ENCODE measurements at places on chromosomes 16 and 17.

GRCh38 chr16:79201436-79201835 is 399.1 kb downstream of the MAF start:
- DNase-seq = no peak

- no peak for DNase-seq
Observed at GRCh38 chr17:7018331-7018964, 4.4 kb upstream of the BCL6B start.

- no peak for DNase-seq
Observed at GRCh38 chr16:5571446-5571845, 473.9 kb upstream of the EEF2KMT start.

GRCh38 chr17:40098846-40099618 is 1.4 kb downstream of the NR1D1 start:
- DNase-seq = peak; percentile 100

DNA sequence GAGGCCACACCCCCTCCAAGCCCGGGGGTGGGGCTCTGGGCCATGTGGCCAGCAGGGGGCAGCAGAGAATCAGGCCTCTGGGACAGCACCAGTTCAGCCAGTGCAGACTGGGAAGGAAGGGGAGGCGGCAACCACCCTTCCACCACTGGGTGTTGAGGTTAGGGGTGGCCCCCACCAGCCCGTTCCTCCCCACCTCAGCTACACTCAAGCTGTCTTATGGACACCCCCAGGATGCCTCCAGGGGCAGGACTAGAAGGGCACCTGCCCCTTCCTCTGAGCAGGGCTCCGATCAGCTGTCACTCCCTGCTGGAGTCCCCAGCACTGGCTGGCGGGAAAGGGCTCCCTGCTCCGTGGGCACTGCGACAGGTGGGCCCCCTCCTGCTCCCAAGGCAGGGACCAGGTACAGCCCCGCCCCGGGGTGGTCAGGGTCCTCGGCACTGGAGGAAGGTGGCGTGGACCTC is 21.8 kb downstream of the KATNB1 start:
- peak; percentile 49 for DNase-seq

GRCh38 chr16:89142474-89143195 is 28.9 kb upstream of the CDH15 start:
- DNase-seq = no peak

DNA sequence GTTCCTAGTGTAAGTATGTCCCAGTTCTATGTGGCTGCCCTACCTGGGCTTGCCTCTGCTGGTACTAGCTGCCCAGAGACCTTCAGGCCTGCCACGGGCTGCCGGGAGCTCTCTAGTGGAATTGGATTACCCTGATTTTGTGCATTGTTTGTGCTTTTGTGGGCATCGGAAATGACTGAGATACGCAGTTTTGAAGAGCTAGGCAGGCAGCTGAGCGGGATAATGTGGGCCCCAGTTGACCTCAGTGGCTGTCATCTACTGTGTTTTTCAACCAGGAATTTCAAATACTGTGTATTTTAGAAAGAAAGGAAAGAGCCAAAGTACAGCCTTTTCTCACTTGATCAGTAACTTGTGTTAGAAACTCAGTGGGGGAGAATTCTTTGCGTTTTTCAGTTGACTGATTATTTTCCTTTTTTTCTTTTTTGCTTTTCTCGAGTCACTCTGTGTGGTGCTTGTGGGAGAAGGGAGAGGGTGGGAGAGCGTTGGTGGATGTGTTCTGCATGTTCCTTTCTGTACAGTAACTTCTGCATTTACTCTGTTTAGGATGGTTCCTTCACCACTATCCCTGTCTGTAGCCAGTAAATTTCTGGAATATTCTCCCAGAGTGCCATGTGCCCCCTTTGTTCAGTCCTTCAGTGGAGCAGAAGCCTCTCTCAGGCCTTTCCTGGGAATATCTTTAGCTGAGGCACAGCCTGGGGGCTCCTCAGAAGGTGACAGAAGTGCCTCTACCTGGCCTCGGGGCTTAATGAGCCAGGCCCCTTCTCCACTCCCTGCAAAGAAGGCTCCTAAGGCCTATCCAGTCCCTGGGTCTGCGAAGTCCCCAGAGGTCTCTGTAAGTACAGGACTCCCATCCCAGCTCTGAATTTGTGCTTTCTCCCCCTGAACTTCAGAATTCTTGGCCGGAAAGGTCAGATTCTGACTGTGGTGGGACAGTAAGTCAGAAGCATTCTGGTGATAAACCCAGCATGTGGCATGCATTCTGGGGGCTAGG is 15.0 kb upstream of the SLC12A3 start:
- DNase-seq = no peak

GRCh38 chr16:12366313-12366712 is 389.8 kb downstream of the SNX29 start:
- no peak for DNase-seq

- DNase-seq = no peak
Observed at GRCh38 chr16:87554754-87555427, 47.4 kb upstream of the JPH3 start.

GRCh38 chr17:17425591-17425990 is 51.2 kb upstream of the MED9 start:
- DNase-seq = no peak

- DNase-seq = no peak
Observed at GRCh38 chr16:68247400-68247799, 2.2 kb downstream of the PLA2G15 start.

GRCh38 chr16:57551057-57551456 is 8.6 kb downstream of the ADGRG5 start:
- DNase-seq = no peak

DNA sequence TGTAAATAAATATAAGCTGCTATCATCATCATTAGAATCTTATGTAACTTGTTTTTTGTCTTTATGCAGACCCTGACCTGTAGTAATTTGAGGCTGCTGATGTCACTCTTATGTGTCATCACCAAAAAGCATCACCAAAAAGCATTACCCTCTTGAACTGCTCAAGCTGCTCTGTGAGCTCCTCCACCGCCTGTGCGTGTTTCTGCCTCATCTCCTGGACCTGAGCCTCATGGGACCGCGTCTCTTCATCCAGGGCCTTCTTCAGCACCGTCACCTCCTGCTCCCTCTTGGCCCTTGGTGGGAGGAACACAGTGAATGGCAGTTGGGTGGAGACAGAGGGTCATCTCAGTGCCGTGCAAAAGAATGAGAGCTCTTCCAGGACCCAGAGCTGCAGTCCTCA is 82.4 kb downstream of the NDE1 start:
- no peak for DNase-seq

- DNase-seq = no peak
Observed at GRCh38 chr16:11007714-11008280, 63.4 kb downstream of the CLEC16A start.

GRCh38 chr16:6209355-6209930 is 1111.8 kb upstream of the EEF2KMT start:
- DNase-seq = no peak

- no peak for DNase-seq
Observed at GRCh38 chr17:27492470-27492869, 36.2 kb downstream of the KSR1 start.

- DNase-seq = no peak
Observed at GRCh38 chr17:64423881-64424280, 25.0 kb upstream of the MILR1 start.

DNA sequence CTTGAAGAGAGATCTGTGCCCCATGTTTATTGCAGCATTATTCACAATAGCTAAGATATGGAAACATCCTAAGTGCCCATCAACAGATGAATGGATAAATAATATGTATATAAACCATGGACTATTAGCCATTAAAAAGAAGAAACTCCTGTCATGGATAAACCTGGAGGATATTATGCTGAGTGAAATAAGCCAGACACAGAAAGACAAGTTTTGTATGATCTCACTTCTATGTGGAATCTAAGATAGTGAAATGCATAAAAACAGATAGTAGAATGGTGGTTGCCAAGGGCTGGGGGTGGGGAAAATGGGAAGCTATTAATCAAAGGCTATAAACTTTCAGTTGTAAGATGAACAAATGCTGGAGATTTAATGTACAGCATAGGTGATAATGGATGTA is 19.9 kb upstream of the HEATR6 start:
- no peak for DNase-seq

GRCh38 chr17:50465171-50465570 is 3.5 kb downstream of the CHAD start:
- DNase-seq = no peak

DNA sequence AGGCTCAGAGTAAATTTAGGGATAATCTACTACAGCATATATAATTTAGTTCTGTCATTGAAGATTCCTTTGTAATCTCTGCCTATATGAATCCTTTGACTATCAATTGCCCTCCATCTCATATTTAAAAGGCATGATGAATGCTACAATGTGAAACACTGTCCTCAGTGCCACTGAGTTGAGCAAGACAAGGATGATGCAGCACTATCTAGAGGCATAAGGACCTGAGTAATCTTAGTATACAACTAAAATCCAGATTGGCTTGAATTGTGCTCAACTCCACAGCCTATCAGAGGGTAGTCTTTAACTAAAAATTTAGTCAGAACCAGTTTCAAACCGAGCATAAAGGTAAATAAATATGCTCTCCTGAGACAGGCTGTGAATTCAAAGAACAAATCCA is 11.6 kb upstream of the STRADA start:
- DNase-seq = no peak

GRCh38 chr16:89216315-89217137 is 977 bp upstream of the ZNF778 start:
- DNase-seq = peak; percentile 57

DNA sequence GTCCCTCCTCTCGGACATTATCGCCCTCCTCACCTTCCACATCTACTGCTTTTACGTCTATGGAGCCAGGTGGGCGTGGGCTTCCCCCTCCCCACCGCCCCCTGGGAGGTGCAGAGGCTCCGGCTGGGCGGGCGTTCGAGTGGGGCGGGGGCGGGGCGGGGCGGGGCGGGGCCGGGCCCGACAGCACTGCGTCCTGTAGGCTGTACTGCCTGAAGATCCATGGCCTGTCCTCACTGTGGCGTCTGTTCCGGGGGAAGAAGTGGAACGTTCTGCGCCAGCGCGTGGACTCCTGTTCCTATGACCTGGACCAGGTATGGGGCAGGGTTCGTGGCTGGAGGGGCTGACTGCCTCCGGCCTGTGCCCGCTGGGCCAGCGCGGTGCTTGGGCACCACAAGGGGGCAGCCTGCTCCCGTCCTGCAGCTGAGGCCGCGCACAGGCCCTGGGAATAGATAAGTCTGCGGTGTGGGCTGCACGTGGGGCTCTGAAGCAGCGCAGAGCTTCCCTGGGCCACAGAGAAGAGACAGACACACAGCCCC is 9.2 kb downstream of the PIGQ start:
- DNase-seq = peak; percentile 39

GRCh38 chr17:35765086-35765710 is 4.5 kb downstream of the C17orf50 start:
- DNase-seq = no peak

DNA sequence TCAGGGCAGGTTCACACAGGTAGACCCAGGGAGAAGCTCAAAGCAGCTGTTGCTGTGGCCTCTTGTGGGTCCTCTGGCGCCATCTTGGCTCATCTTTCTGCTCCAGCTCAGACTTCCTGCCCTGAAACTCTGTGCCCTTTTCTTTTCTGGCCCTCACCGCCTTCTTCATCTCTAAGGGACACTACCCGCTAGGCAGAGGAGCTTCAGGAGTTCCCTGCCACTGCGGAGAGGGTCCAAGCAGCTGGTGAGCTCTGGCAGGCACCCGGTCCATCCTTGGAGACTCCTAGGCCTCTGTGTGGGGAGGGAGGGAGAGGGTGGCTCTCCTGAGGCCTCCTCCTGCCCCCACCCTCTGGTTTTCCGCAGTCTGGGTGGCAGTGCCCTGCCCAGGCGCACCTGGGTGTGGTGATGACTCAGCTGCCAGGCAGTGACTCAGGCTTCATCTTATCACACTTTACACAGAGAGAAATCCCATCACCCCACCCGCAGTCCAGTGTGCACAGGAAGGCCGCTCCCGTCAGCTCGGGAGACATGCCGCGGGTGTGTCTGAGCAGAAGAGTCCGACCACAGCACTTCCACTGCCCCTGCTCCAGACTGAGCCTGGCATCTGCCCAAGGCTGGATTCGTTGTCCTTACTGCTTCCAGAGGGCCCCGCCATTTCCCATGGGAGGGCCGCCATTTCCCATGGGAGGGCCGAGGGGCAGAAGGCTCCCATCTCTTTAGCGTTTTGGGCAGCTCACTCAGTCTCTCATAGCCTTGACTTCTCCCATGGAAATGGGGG is 7.3 kb downstream of the NT5C start:
- DNase-seq = no peak

DNA sequence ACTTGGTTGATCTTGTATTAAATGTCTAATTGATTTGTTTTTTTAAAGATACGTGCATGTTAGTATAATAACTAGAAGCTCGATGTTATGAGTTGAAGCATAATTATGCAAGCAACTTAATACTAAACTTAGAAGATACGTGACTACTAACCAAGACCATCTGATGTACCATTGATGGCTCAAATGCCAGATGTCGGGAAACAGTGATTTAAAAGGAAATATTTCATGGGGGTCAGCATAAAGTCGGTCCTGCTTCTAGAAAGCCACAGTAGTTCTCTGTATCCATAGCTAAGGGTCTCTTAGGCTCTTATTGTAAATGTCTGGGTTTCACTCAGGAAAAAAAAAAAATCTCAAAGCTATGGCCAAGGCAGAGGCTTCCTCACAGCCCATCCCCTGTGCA is 61.2 kb upstream of the RBFOX1 start:
- no peak for DNase-seq

GRCh38 chr16:50289950-50290764 is 23.8 kb downstream of the ADCY7 start:
- DNase-seq = no peak

GRCh38 chr16:27334192-27334764 is 20.5 kb downstream of the IL4R start:
- no peak for DNase-seq

GRCh38 chr17:40671282-40671681 is 6.3 kb upstream of the KRT222 start:
- DNase-seq = no peak

DNA sequence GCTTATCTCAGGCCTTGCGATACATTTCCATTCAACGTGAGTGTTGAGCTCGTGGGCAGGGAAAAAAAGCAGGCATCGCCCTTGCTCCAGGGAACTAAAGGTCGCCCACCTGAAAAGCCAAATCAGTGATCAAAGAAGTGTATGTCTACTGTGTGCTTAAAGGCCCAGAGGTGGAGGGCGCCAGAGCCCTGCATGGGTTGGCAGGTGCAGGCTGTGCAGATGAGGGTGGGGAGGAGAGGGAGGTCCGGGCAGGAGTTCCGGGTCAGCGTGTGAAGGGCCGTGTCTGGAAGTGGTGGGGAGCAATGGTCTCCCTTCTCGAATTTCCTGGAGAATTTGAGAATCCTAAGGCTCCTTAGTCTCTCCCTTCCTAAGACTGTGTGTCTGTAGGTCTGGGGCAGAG is 7.2 kb downstream of the ADAM11 start:
- DNase-seq = no peak

GRCh38 chr17:236641-237405 is 55.4 kb upstream of the DOC2B start:
- DNase-seq = no peak

DNA sequence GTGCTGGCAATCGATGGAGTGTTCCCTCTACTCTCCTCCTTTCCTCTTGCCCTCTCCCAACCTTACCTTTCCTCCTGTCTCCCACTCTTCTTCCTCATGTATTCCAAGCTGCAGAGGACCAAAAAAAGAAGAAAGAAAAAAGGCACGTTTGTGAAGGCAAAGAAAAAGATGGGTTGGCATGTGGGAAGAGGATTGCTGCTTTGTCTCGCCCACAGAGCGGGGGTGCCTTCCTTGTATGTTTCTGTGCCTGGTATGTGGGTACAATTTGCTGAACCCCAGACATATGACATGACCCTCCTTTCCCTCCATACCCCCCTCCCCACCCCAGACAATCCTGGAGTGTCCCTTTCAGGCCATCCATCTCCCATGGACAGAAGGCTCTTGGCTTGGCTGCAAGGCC is 13.1 kb upstream of the CTCF start:
- DNase-seq = no peak

- no peak for DNase-seq
Observed at GRCh38 chr16:85664580-85665372, 24.0 kb downstream of the GINS2 start.

All from COLO829 (cell line).